ENCODE measurements at places on chromosomes 6 and 20. TPM values are rescaled to one million over a fixed set of nuclear protein-coding genes. Genes with fewer than 3 reads are reported as not detected.

DNA sequence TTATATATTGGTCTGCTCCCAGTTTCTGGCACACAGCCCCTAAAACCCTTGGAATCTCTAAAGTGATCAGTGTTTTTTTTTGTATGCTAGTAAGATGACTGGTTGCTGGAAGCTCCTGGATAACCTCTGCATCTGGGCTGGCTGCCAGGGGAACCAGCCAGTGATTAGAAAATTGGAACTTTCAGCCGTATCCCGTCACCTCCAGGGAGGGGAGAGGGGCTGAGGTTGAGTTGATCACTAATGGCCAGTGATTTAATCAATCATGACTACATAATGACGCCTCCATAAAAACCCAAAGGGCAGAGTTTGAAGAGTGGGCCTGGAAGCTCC is 48.0 kb upstream of the NOP56 start:
- DNase-seq = no peak

DNA sequence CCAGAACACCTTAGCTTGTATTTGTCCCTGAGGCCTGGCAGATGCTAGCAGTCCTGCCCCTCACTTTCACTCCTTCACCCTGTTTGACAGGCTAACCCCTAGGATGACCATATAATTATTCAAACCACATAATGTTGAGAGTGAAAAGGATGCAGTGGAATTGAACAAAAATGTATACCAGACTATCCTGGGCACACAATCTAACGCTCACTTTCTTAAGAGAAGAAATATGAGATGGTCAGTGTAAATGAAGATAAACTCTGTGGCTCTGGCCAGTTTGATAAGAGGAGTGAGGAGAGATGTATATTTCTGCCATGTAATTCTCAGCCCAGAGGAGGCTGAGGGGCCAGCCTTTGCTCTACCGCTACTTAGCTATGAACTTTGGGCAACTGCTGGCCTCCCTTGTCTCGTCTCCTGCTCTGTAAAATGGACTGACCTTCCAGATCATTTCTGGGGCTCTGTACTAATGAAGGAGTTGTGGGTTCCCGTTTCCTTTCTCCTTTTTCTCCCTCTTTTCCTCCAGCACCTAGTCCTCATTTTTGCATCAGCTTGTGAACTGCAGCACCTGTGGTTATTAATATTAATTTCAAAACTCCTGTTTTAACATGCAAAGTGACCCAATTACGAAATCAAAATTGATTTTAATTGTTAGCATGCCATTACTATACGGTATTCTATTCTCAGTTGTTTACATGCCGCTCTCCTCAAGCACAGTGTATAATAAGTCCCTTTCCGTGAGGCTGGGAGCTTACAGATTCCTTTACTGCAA is 92.5 kb upstream of the IYD start:
- DNase-seq = no peak

HLA-DRB5 gene
- total RNA-seq = 56.6 TPM

DNA sequence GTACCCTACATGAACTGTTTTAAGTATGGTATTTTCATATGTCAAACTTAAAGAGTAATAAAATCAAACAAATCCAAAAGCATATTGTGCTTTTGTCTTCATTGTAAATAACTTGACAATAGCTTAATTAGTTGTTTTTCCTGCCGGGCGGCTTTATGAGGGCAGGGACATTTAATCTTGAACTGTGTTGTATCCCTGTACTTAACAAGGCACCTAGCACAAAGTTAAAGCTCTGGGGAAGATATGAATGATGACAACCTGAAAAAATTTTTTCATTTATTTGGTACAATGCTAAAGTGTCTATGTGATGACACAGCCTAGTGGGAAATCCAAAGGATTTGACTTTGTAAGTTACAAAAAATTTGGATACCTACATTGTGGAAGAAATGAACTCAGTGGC is 502 bp upstream of the HACE1 start:
- DNase-seq = no peak

C6orf52 gene
- 1.1 TPM for total RNA-seq

TREML1 gene
- total RNA-seq = 2.1 TPM

DNA sequence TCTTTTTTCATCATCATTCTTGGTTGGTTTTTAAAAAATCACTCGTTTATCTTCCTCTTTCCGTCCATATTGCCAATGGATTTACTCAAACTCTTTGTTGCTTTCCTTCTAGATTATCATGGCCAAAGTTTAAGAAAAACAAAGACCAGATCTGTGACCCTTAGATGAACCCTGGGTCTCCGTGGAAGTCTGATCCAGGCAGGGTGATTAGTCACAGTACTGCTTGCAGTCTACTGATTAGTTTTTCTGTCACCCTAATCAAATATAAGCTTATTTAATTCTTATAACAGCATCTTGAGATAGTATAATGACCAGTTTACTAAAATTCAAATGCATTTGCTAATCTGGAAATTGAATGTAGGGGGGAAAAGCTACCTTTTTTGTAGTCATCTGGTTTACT is 6.0 kb upstream of the SMIM28 start:
- no peak for DNase-seq

DNA sequence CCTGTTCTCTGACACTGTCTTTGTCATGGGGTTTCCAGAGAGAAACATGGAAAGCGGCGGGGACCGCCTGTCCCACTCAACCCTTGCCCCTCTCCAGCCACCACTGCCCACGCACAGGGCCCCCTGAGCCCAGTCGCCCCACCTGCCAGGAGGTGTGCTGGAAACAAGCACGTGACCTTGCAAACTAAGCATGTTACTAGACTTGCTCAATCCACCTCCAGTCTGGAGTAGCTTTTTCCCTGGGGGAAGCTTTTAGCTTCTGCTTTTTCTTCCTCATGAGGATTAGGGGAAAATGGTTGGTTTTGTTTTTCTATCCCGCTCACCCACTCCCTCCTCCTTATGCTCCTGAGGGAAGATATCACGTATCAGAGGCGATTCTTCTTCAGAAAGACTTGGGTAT is 105.7 kb downstream of the PLEKHG1 start:
- no peak for DNase-seq

CTCFL gene
- 0.27 TPM for total RNA-seq

DNA sequence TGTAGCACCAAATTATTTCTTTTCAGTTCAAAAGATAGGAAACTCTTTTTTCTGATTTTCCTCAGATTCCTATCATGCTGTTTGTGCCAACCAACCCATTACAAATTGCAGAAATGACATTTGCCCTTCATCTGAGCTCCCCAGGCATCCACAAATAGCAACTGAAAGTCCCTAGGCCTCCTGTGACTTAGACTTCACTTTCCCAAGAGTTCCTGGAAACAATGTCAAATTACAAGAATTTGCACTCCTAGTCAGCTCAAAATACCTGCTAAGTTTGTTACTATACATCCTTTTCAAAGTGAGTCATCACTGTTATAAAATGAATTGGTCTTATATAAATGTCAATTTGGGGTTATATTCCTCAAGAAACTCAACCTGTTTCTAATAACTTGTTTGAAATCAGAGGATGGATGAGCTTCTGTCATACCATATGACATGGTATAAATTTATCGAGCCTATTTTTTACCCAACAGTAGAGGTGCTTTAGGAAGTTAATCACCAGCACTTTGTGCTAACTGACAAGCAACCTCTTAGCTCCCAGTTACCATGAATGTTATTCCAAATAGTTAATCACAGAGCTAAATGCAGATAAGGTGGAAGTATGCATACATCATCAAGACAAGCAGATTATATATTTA is 256.5 kb downstream of the HACE1 start:
- DNase-seq = no peak

FRS3 gene
- total RNA-seq = 6.5 TPM

OR11A1 gene
- total RNA-seq = not detected

EYS gene
- total RNA-seq = 0.31 TPM

PRPH2 gene
- total RNA-seq = 2.4 TPM

TPBG gene
- 15.5 TPM for total RNA-seq

DNA sequence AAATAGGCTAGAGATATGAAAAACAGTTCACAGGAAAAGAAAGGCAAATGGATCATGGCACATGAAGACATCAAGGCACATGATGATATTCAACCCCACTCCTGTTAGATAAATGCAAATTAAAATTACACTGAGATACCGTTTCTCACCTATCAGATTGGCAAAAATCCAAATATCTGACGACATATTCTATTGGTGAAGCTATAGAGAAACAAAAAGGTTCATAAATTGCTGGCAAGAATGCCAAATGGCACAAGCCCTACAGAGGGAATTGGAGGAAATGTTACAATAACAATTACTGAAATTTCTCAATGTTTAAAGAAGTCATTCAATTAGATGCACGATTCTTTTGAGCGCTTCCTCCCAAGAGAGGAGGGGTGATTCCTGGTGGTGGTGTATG is 45.3 kb upstream of the DSN1 start:
- DNase-seq = no peak

DNA sequence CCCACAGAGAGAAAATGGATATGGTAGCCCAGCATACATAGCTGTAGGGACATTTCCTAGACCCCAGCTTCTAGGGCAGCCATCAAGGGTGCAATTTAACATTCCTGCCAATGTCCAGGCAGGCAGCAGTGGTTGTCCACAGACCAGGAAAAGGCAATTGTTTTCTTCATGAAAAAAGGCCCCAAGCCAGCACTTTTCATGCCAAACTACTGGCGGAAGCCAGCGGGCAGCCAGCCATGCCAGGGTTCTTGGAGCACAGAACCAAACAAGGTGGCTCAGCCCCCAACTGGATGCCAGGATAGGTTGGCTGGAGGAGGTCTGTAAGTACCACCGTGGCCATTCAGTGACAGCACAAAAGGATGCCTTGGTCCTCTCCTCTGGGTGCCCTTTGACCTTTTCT is 94.6 kb downstream of the BANF2 start:
- no peak for DNase-seq

PROKR2 gene
- not detected for total RNA-seq

GRCh38 chr20:57914205-57914604 is 204.4 kb upstream of the PMEPA1 start:
- no peak for DNase-seq

GRCh38 chr20:19026901-19027644 is 185.4 kb upstream of the SLC24A3 start:
- no peak for DNase-seq

- DNase-seq = no peak
These were observed 11.4 kb downstream of the SLC2A4RG start for GRCh38 chr20:63750807-63751470.

SIRPD gene
- not detected for total RNA-seq

- no peak for DNase-seq
These were observed 222.6 kb downstream of the ARID1B start for GRCh38 chr6:156999762-157000161.

IL20RA gene
- total RNA-seq = 3.3 TPM

DNA sequence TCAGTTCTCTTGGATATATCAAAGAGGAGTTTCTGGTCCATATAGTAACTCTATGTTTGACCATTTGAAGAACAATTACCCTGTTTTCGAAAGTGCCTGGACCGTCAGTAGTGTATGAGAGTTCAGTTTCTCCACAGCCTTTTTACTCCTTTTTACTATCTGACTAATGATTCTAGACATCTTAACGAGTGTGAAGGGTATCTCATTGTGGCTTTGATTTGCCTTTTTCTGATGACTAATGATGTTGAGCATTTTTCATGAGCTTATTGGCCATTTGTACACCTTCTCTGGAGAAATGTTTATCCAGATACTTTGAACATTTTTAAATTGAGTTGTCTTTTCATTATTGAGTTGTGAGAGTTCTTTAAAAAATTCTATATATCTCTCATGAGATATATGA is 114.9 kb upstream of the ATXN1 start:
- DNase-seq = no peak

- no peak for DNase-seq
These were observed 58.3 kb downstream of the CARMIL1 start for GRCh38 chr6:25337431-25337830.

- DNase-seq = no peak
These were observed 178.0 kb upstream of the SGK1 start for GRCh38 chr6:134495890-134496248.

- DNase-seq = no peak
These were observed 18.1 kb upstream of the ASCC3 start for GRCh38 chr6:100899202-100899601.

GRCh38 chr6:92380803-92381601 is 1038.4 kb downstream of the EPHA7 start:
- DNase-seq = no peak

DNA sequence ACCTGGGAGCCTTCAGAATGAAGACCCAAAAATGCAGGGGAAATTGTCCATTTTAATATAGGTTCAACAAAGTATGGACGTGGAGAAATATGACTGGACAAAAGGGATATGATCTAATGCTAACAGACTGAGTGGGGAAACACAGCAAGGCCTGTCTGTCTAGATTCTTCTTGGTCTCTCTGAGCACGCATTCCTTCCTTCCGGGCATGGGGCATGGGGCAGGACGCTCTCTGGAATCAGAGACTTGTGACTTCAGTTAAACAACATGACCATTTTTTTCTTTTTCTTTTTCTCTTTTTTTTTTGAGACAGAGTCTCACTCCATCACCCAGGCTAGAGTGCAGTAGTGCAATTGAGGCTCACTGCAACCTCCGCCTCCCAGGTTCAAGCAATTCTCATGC is 31.9 kb downstream of the ZBTB2 start:
- DNase-seq = no peak

DNA sequence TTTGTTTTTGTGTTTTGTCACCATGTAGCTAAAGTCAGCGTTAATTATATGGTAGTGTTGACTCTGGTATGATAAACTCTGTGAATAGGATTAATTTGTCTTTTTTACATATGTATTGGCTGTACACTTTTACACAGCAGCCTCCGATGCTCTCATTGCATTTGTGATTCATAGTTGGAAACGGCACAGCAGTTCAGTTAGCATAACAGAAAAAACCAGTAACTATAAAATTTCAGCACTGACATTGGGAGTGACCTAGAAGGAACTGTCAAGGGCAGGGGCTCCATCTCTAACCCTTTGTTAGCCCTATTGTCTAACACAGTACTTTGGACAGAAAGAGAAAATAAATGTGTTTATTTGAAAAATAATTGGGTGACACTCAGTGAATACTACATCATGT is 5.6 kb upstream of the BEND6 start:
- DNase-seq = no peak

GRCh38 chr20:59945731-59946130 is 5.5 kb downstream of the FAM217B start:
- no peak for DNase-seq

DNA sequence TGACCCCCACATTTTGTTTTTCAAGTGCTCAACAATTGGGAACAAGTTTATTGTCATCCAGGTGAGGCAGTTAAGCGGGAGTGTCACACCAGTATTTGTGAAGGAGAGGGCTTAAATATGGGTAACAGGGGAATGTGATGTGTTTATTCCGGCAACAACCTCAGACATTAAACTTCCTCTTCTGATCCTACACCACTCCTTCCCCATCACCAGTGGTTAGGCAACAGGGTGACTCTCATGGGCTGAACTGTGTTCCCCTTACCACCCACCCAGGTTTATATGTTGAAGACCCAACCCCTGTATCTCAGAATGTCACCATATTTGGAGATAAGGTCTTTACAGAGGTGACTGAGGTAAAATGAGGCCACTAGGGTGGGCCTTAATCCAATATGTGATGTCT is 52.1 kb upstream of the RNF182 start:
- no peak for DNase-seq

- no peak for DNase-seq
These were observed 17.6 kb upstream of the NUP153 start for GRCh38 chr6:17724341-17724740.

Data from sciatic nerve (tissue), 2 donors.